ENCODE measurements at places on chromosomes 5 and 9. TPM values are rescaled to one million over a fixed set of nuclear protein-coding genes. Genes with fewer than 3 reads are reported as not detected.

Gene CFAP157
- total RNA-seq, result not detected

Gene GBGT1
- 0.86 TPM for total RNA-seq

Gene SLC46A2
- total RNA-seq, result not detected

DNA sequence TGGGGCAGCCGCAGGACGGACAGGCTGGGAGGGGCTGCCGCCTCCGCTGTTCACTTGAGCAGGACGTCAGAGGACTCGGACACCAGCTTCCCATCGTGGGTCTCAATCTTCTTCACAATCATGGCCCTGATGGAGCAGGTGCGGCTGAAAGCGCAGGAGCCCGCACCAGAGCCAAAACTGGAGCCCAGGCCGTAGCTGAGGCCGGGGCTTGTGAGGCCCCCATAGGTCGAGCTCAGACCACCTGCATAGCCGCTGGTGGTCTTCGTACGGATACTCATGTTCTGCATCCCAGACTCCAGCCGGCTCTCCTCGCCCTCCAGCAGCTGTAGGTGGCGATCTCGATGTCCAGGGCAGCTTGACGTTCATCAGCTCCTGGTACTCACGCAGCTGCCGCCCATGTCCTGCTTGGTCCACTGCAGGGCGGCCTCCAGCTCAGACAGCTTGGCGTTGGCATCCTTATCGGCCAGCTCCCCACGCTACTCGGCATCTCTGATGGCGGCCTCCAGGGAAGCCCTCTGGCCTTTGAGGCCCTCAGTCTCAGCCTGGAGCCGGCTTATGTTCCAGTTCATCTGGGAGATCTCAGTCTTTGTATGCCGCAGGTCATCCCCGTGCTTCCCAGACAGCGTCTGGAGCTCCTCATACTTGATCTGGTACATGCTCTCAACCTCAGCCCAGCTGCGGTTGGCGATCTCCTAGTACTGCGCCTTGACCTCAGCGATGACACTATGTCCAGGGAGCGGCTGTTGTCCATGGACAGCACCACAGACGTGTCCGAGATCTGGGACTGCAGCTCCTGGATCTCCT, 43.7 kb upstream of the DEPDC1B start:
- H3K27ac ChIP-seq, result no peak overlapping the region
- H3K36me3 ChIP-seq, result no peaks in the 10 kb centered on the region
- no peaks in the 10 kb centered on the region for H3K27me3 ChIP-seq

GRCh38 chr5:91026466-91026865, 356.7 kb downstream of the ARRDC3 start:
- no peak overlapping the region for H3K4me3 ChIP-seq
- no peak for DNase-seq
- peaks cover 18% of the 10 kb centered on the region for H3K27me3 ChIP-seq
- H3K36me3 ChIP-seq, result no peaks in the 10 kb centered on the region
- no peak overlapping the region for H3K27ac ChIP-seq
- no peaks in the 10 kb centered on the region for H3K4me1 ChIP-seq

GRCh38 chr9:1154739-1155138, 104.6 kb downstream of the DMRT2 start:
- no peaks in the 10 kb centered on the region for H3K4me1 ChIP-seq
- no peak overlapping the region for H3K27ac ChIP-seq
- H3K36me3 ChIP-seq, result no peaks in the 10 kb centered on the region
- H3K4me3 ChIP-seq, result no peak overlapping the region

Data from activated T-cell treated with anti-CD3 and anti-CD28 coated beads, Interleukin-2, amount 50 U/mL, for 72 hours (primary cell).